Activated B cell treated with CpG ODN at 0.5 μM for 24 hours (primary cell): ENCODE measurements at places on chromosomes 3 and 15. TPM values are rescaled to one million over a fixed set of nuclear protein-coding genes. Genes with fewer than 3 reads are reported as not detected.

GP9 gene
- not detected in 2 replicates for total RNA-seq

PRKCI gene
- 6.6 and 6.9 TPM in 2 replicates for total RNA-seq

OSBPL10 gene
- 125 and 137 TPM in 2 replicates for total RNA-seq

DNA sequence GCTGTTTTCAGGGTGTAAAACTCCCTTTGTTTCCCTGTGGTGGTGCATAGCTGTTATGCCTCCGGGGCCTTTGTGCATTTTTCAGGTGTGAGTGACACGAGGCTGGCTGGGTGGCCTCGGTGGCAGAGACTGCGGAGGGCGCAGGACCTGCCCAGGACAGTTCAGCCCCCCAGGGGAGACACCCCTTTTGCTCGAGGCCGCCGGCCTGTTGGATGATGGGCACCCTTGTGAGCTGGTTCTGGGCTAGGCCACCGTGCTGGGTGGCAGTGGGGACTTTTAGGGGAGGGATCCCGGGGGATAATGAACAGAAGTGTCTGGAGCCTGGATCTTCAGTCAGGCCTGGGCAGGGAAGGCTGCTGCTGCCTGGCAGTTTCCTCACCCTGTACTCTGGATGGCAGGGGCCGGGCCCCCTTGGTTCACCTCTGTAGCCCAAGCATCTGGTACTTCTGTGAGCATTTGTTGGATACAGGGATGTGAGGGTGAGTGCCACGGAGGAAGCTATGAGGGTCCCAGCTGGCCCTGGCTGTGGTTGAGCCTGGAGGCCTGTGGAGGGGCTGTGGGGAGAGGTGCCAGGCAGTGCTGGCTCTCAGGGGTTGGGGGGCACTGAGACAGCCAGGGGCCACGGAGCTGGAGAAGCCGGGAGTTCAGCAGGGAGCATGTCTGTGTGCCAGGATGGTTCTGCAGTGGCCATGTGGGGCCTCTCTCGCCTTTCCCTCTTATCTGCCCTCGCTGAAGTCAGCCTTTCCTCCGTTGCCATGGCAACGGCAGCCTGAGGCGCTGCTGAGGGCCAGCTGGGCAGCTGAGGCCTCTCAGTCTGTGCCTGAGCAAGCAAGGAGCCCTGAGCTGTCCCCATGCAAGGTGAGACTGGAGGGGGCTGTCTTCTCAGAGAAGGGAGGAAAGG, 49.0 kb downstream of the KY start:
- no peak for DNase-seq

DNA sequence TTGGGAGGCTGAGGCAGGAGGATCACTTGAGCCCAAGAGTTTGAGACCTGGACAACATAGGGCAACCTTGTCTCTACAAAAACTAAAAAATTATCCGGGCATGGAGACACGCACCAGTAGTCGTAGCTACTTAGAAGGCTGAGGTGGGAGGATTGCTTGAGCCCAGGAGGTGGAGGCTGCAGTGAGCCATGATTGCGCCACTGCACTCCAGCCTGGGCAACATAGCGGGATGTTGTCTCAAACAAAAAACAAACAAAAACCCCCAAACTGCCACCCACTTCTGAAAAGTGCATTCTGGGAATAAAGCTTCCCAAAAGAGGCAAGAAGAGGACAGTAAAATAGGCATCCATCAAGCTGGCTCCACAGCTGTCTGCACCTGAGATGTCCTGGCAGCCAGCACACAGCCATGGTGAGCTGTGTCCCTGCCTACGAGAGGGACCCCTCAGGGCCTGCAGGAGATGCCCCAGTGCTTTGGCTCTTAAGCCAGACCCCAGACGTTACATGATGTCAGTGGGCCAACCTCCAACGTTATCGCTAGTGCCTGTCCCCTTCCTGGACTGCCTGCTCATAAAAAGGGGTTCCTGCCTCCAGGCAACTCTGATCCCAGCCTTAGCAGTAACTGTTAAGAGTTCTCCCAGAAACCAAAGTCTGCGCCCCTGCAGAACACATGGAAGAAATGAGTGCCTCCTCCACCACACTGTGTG, 101.1 kb downstream of the LRIG1 start:
- no peak for DNase-seq

SOX14 gene
- total RNA-seq: not detected in 2 replicates

- no peak for DNase-seq
Measured at GRCh38 chr3:106103383-106103782, 234.6 kb upstream of the CBLB start.

CEMIP gene
- 0.51 TPM in 1 of 2 replicates, not detected in the other for total RNA-seq

P3H2 gene
- not detected in 2 replicates for total RNA-seq

GRCh38 chr3:183312433-183312832, 59.4 kb downstream of the B3GNT5 start:
- no peak for DNase-seq

DNA sequence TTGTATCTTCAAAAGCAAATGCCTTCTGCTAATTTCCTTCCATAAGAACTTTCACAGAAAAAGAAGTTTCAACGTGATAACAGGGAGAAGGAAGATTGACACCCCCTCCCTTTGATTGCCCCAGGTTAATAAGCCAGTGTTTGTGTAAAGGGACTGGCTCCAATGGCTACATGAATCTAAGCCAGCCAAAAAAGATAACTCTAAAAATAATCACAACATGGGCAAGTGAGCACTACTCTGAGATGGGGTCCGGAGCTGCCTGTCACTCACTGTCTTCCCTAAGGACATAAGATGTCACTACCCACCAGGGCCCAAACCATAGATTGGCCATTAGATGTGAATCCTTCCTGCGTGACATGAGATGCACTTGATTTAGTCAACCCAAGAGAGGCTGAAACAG, 17.6 kb upstream of the ST8SIA2 start:
- DNase-seq: no peak

DNA sequence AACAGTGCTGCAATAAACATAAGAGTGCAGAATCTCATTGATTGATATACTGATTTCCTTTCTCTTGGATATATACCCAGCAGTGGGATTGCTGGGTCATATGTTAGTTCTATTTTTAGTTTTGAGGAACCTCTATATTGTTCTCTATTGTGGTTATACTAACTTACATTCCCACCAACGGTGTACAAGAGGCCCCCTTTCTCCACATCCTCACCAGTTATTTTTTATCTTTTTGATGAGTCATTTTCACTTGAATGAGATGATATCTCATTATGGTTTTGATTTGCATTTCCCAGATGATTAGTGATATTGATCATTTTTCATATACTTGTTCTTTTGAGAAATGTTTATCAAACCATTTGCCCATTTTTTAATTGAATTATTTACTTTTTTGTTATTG, 12.4 kb upstream of the IREB2 start:
- DNase-seq: no peak

GRCh38 chr3:16297997-16298885, 33.2 kb downstream of the OXNAD1 start:
- DNase-seq: no peak

GRCh38 chr15:65334586-65335231, 30.2 kb downstream of the RNU5B-1 start:
- DNase-seq: no peak
